Urinary bladder (tissue), 4 donors: ENCODE measurements at places on chromosomes 1 and 21. TPM values are rescaled to one million over a fixed set of nuclear protein-coding genes. Genes with fewer than 3 reads are reported as not detected.

TMOD4 gene
- 0.76 TPM for polyA plus RNA-seq

DTL gene
- 0.29 TPM for polyA plus RNA-seq

SERPINC1 gene
- 1.4 TPM for polyA plus RNA-seq

FCN3 gene
- 4.5 TPM for polyA plus RNA-seq

DNAJC28 gene
- 1.2 TPM for polyA plus RNA-seq

IGSF3 gene
- polyA plus RNA-seq, result 6.3 TPM

IL23R gene
- not detected for polyA plus RNA-seq

TRIM46 gene
- 1.1 TPM for polyA plus RNA-seq

RGS13 gene
- polyA plus RNA-seq, result 0.72 TPM

CHIA gene
- not detected for polyA plus RNA-seq

TSPAN2 gene
- 51.1 TPM for polyA plus RNA-seq

LORICRIN gene
- not detected for polyA plus RNA-seq

MPL gene
- polyA plus RNA-seq, result 0.33 TPM

PRPF38B gene
- polyA plus RNA-seq, result 29.6 TPM

ANKRD65 gene
- polyA plus RNA-seq, result 17.7 TPM

HRNR gene
- polyA plus RNA-seq, result not detected

FCAMR gene
- polyA plus RNA-seq, result not detected

NHLH1 gene
- polyA plus RNA-seq, result 0.05 TPM

UBL4B gene
- polyA plus RNA-seq, result not detected

TEKT2 gene
- 0.13 TPM for polyA plus RNA-seq

NPHS2 gene
- polyA plus RNA-seq, result 0.04 TPM

KHDC4 gene
- polyA plus RNA-seq, result 24.4 TPM

LEPR gene
- 13.5 TPM for polyA plus RNA-seq

CNKSR1 gene
- 4.2 TPM for polyA plus RNA-seq

SLFNL1 gene
- 0.24 TPM for polyA plus RNA-seq

NPPB gene
- not detected for polyA plus RNA-seq
